ENCODE measurements at places on chromosomes 6 and 20. TPM values are rescaled to one million over a fixed set of nuclear protein-coding genes. Genes with fewer than 3 reads are reported as not detected.

- no peak for DNase-seq
Measured at GRCh38 chr6:39247667-39248194, 18.5 kb upstream of the KCNK5 start.

GRCh38 chr6:148479497-148479896 lies 136.9 kb downstream of the SASH1 start:
- no peak for DNase-seq

- DNase-seq = no peak
Measured at GRCh38 chr6:158154816-158155215, 13.2 kb downstream of the SERAC1 start.

DNA sequence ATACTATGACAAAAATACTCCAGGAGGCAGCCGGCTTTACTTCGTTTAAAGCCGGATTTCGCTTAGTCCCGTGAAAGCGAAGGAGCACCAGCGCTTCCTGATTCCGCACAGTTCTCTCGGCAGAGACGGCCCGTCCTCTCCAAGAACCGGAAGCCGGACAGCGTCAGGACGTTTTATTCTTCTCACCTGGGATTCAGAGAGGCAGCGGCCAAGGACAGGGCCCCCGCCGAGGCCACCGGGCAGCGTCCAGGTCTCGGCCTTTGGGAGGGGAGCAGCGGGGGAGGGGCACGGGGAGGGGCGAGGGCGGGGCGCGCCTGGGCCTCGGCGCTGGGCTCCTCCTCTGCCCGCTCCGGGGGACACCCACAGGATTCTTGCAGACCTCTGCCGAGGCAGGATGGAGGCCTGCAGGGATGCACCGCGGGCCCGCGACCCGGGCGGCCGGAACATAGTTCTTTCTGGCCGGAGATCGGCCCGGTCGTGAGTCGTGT lies 2.8 kb upstream of the DIDO1 start:
- no peak for DNase-seq

DNA sequence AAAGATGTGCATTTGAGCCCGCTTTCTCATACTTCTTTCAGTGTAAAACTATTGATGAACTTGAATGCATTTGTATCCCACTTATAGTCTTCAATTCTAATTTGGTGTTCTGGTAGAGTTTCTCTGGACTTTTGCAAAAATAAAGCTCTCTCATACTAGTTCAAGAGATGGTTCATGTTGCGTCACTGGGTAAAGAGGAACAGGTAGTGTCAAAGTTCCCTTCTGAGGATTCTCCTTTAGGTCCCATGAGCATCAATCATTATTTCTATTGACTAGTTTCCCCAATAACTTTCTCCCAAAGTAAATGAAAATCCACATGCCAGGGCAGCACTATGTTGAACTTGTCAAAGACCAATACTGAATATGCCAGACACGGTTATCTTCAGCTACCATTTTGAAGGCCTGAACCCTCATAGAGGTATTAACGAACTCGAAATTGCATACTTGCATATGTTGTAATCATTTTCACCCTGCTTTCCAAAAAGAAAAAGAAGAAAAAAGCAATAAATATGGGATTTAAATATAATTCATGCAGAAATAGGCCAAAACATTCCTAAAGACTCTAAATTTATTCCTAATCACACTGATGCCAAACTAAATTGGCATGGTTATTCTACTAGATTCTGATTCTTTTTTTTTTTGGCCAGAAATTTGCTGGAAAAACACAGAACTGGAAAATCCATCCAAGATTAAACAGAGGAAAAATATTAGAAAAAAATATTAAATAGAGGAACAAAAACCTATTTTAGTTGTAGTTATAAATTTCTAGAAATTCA lies 84.5 kb downstream of the SGK1 start:
- DNase-seq = no peak

- DNase-seq = no peak
Measured at GRCh38 chr6:166076625-166077024, 91.0 kb downstream of the TBXT start.

GRCh38 chr20:64053841-64054661 lies 4.6 kb upstream of the SOX18 start:
- DNase-seq = no peak

DNA sequence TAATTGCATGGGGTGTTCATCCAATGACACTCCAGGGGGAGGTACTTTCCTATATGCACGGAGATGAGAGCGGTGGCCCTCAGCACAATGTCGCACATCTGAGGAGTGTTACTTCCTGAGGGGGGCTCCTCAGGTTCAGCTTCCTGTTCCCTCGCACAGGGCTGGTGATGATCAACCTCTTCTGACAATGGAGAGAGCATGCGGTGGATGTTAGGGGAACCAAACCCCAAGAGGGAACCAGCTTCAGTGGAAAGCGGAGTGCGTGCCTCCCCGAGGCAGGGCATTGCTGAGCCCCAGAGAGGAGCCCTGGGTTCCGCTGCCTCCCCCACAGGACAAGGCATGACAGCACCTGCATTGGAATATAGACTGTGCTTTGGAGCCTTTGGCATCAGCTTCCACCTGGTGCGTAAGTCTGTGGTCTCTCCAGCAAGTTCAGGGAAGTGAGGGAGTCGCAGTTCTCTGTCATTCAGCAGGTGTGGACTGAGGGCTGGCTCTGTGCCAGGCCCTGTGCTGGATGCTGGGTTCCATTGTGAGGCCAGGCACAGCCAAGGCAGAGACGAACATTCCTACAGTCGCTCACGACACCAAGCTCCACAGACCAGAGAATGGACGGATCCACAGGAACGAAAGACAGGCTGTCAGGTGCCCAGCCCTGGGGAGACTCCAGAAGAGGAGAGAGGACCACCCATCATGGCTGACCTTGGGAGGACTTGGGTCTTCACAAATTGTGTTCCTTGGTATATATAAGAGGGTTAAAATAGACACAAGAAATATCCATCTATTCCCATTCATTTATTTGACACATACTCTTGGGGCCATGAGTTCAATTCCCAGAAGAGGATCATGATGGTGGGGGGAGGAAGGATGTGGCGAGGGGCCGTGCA lies 3.9 kb upstream of the ZNF831 start:
- DNase-seq = no peak

GRCh38 chr20:10423735-10424134 lies 10.3 kb downstream of the MKKS start:
- no peak for DNase-seq

IFNGR1 gene
- 52.6 TPM for total RNA-seq

CAP2 gene
- total RNA-seq = 10.3 TPM

GRM1 gene
- under 0.01 TPM for total RNA-seq

All from kidney epithelial cell (primary cell).